Erythroblast (primary cell): ENCODE measurements at places on chromosomes 5 and 9.

DNA sequence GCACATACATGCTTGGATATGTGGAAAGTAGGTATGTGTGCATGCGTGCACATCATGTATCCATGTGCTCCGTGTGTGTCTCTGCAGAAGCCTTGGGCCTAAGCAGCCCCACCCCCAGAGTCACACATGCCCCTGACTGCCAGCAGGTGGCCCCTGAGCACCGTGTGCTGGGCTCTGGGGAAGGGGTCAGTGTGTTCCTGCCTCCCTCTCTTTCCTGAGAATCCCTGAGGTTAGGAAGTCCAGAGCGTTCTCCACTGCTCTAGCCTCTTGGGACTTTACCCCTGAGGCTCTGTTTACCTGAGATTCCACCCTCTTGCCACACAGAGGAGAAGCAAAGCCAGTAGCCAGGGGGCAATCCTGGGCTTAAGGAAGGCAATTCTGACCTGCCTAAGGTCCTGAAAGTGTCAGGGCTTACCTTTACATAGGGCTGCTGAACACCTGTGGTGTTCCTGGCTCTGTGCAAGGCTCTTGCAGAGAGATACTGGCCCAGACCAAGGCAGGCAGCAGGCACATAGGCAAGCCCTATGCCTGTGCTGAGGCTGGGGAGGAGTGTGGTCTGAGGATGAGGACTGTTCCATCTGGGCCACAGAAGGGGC, 207.3 kb downstream of the TMEM38B start:
- peak; percentile 29 for DNase-seq

GRCh38 chr5:102902135-102902448, 147.0 kb downstream of the PAM start:
- DNase-seq = no peak

- DNase-seq = no peak
Observed at GRCh38 chr5:54049144-54049543, 261.2 kb downstream of the ARL15 start.

- no peak for DNase-seq
Observed at GRCh38 chr5:54004697-54005096, 305.7 kb downstream of the ARL15 start.

GRCh38 chr9:98856982-98857381, 49.5 kb downstream of the GALNT12 start:
- no peak for DNase-seq

GRCh38 chr5:109281136-109281690, 128.6 kb downstream of the PJA2 start:
- no peak for DNase-seq

GRCh38 chr9:36092509-36093215, 43.9 kb upstream of the GLIPR2 start:
- no peak for DNase-seq

- no peak for DNase-seq
Observed at GRCh38 chr9:14653511-14653910, 39.7 kb downstream of the ZDHHC21 start.

GRCh38 chr9:68966496-68966944, 47.4 kb downstream of the PRKACG start:
- DNase-seq = no peak

DNA sequence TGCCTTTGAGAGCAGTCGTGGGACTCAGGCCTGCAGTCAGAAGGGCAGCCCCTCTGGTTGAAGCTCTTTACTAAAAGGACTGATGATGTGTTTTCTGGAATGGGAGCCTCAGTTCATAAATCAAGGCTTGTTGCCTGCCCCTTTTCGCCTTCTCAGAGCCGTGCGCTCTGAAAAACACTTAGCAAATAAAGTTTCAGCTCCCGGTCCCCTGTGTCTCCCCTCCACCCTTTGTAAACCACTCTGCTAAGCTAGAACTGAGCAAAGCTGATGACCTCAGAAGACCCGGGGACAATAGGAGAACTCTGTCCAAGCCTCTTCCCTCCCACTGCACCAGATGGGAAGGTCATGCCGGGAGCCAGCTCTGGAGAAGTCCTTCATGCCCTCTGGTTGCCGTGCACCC, 39.3 kb upstream of the ADRA1B start:
- no peak for DNase-seq

- DNase-seq = no peak
Observed at GRCh38 chr9:133527444-133527920, 2.7 kb upstream of the MYMK start.

GRCh38 chr9:133045132-133045531, 14.3 kb downstream of the GTF3C5 start:
- no peak for DNase-seq

- peak; percentile 63 for DNase-seq
Observed at GRCh38 chr9:87556821-87557220, 59.2 kb downstream of the DAPK1 start.

- DNase-seq = no peak
Observed at GRCh38 chr9:21121079-21121478, 20.6 kb downstream of the IFNW1 start.
